ENCODE measurements at places on chromosomes 12 and 14.

GRCh38 chr12:4273652-4274395 is at the start of gene CCND2:
Gene CCND2, plus strand, starts transcription at chr12:4273762. Its CDS starts 279 bp downstream, at chr12:4274041.
- DNase-seq = peak; percentile 71

- DNase-seq = peak; percentile 65
Measured at GRCh38 chr12:3116106-3116844, 39.1 kb downstream of the TSPAN9 start.

DNA sequence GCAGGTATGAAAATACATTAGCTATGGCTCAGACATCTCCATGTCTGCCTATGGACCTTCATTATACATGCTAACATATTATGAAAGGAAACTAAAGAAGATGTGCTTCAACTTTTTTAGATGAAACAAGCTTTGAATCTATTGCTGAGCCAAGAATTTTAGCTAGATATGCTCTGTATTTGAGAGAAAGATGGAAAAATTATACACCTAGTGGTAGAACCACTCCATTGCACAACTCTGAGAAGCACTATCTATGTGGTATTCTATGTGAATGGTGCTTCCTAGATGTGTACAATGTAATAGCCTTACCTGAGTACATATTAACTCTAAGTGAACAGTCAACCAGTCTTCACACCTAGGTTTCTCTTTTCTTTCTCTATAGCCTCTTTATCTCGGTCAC is 17.3 kb downstream of the EPYC start:
- DNase-seq = no peak

GRCh38 chr12:5014269-5014668 is 29.4 kb upstream of the KCNA5 start:
- DNase-seq = no peak

- no peak for DNase-seq
Measured at GRCh38 chr12:76186131-76186906, 101.8 kb upstream of the NAP1L1 start.

GRCh38 chr12:121036810-121037326 is 2.2 kb downstream of the OASL start:
- DNase-seq = no peak

GRCh38 chr12:53063708-53064612 is 14.1 kb downstream of the TNS2 start:
- DNase-seq = no peak

DNA sequence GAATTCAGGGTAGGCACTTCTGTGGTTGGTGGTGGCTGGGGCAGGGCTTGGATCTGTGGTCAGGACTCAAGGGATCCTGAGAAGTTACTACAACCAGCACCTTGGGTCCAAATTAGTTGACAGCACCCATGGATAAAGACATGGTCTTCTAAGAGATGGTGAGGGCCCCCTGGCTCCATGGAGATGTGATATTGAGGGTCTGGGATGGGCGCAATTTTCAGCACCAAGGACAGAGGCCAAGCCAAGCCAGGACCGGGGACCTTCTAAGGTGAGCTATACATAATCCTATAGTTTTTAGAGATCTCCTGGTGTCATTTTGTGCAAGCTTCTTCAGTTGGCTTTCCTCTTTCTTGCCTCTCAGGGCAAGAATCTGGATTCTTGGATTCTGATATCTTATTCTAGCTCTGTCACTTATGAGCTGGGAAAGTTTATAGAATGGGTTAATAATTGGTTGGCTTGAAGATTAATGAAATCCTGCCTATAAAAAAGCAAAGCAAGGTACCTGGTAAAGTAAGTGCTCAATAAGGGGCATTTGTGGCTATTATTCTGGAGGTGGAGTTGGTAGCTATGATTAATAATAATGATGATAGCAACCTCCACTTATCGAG is 130.1 kb upstream of the LHX5 start:
- no peak for DNase-seq

DNA sequence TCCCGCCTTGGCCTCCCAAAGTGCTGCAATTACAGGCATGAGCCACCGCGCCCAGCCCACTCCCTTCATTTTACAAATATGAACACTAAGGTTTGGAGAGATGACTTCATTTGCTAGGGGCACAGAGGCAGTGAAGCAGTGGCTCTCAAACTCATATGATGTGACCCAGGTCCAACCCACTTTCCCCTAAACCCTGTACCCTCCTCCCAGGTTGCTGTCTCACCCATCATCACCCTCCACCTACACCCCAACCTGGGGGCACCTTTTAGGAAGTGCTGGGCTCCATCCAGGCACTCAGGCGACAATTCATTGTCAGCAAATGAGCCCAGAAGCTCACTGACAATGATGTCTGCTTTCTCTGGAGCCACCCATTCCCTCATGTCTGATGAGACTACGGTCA is 4.8 kb upstream of the RBM23 start:
- no peak for DNase-seq

GRCh38 chr14:64786296-64787149 is 82.3 kb downstream of the PLEKHG3 start:
- DNase-seq = no peak
